ENCODE measurements at places on chromosomes 3 and 15.
A peak's percentile ranks its signal among the peaks of the same experiment; 100 is the strongest.

- peak; percentile 52 for DNase-seq
Measured at GRCh38 chr3:175346573-175347356, 487.6 kb downstream of the NAALADL2 start.

GRCh38 chr15:80604583-80605575, 90.2 kb upstream of the ABHD17C start:
- no peak for DNase-seq

DNA sequence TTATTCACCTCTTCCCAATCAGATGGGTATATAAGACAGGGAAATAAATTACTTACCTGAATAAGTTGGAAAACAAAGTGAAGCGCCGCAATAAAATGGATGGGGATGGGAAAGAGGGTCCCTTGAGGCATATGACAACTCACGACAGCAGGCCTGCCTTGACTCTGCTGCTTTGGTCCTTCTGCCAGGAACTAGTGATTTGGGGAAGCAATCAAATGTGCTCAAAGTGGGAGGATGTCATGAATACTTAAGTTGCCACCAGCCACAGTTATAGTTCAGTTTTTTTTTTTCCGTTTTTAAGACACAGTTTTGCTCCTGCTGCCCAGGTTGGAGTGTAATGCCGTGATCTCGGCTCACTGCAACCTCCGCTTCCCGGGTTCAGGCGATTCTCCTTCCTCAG, 4.6 kb downstream of the PARL start:
- DNase-seq, result no peak

- no peak for DNase-seq
Measured at GRCh38 chr3:136805795-136806194, 13.1 kb upstream of the SLC35G2 start.

DNA sequence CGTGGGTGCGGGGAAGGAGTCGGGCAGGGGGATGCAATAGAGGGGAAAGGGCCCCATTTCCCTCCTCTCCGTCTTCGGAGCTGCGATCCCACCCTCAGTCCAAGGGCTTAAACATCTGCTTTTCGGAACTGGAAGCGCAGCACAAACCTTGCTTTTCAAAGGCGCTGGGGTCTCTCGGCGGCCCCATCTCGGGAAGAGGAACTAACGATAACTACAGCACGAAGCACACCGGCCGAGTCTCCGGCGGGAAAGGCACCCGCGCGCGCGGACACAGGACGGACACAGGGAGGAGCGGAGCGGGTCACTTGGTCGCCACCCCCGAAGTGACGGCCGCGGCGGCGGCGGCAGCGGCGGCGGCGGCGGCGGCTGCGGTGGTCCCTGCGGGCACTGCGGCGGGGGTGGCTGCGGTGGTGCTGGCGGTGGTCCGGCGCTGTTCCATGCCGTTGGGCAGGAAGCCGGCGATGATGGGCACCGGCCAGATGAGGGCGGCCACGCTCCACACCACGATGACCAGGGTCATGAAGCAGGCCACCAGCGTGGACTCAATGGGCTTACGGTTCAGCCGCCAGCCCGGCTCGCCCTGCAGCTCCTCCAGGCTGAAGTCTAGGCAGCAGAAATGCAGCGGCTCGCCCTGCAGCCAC, 1.1 kb downstream of the TMEM158 start:
- DNase-seq, result peak; percentile 44

- no peak for DNase-seq
Measured at GRCh38 chr3:14980689-14981088, 33.3 kb downstream of the NR2C2 start.

DNA sequence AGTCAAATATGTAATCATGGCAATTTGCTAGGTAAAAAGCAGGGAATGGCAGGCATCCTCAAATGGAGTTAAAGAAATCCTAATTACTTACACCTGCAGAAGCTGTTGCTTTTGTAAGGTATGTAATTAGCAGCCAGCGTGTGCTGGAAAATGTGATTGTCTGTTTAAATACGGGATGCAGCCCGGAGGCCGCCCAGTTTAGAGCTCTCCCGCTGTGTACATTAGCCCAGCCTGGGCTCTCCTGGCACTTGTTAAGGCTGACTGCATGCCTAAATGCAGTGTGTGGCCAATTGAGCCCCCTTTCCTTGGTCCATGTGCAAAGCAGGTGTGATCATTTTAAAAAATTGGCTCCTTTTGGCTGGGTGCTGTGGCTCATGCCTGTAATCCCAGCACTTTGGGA, 9.0 kb downstream of the DPH3 start:
- no peak for DNase-seq

DNA sequence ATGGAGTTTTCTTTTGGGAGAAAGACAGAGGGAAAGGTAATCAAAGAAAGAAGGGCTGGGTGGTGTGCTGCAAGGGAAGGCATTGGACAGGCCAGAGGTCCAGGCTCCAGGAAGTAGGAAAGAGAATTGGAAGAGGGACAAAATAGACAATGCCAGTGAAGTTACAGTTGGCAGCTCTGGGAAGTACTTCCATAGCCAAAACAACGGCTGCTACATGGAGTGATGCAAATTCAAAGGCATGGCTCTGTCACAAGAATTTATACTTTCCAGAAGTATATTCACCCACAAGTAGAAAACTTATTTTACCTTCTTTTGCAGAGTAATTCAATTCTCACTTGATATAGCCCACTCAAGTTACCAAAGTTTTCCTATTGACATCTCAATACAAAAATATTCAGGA, 191.5 kb downstream of the TNIK start:
- no peak for DNase-seq

GRCh38 chr3:53566461-53567145, 72.2 kb downstream of the CACNA1D start:
- no peak for DNase-seq

DNA sequence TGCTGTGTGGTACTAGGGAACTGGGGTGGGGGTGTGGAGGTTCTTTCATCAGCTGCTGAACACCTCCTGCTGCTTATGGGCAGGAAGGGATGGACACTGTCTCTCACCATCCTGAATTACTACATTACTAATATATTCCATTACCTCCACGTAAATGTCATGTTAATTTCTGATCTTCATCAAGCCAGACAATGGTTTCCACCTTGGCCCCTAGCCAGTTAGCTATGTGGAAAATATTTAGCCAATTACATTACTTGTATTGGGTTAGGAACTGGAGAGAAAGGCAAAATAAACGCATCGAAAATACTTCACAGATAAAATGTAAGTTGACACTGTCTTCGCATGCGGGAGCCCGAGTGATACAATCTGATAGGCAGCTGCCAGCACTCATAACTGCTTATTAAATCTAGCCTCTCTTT, 95.1 kb downstream of the FOXP1 start:
- no peak for DNase-seq

DNA sequence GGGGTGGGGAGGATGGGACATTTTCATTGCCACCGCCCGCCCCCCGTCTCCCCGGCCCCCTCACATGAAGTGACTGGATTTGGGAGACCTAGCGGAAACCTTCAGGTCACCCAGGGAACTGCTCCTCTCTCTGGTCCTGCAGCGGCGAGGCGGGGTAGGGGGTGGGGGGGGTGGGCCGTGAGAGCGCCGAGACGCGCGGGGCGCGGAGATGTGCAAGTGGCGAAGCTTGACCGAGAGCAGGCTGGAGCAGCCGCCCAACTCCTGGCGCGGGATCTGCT, 712 bp upstream of the MME start:
- DNase-seq, result no peak

- DNase-seq, result no peak
Measured at GRCh38 chr15:99052205-99052604, 44.6 kb upstream of the PGPEP1L start.

DNA sequence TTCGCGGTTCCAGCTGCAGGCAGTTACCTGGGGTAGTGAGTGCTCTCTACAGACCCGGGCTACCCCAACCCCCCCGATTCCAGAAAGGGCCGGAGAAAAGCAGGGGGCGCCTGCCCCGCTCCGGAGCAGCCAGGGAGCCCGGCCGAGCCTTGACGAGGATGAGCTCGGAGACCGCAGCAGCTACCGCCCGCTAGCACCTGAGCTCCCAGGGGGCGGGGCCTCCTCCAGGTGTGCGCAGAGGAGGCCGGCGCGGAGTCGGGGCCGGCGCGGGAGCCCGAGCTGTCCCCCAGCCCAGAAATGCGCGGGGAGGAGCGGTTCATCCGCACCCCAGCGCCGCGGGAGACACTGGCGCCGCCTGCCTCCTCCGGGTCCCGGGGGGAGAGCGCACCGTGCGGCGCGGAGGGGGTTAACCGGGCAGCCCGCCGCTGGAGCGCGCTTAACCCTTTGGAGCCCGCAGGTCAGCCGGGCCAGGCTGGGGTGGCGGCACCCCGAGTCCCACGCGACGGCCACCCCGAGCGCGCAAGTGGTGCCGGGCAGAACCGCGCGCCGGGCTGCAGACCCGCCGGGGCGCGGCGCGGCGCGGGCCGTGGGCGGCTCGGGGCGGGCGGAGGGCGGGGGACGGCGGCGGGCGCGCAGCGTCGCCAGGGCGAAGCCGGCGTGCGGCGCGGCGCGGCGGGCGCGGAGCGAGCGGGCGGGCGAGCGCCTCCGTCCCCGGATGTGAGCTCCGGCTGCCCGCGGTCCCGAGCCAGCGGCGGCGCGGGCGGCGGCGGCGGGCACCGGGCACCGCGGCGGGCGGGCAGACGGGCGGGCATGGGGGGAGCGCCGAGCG, at the start of gene CACNA1D:
Gene CACNA1D, plus strand, starts transcription at position 649 of the 829 bp plus-strand sequence. CDS start 556 bp downstream, outside the sequence.
- no peak for DNase-seq

DNA sequence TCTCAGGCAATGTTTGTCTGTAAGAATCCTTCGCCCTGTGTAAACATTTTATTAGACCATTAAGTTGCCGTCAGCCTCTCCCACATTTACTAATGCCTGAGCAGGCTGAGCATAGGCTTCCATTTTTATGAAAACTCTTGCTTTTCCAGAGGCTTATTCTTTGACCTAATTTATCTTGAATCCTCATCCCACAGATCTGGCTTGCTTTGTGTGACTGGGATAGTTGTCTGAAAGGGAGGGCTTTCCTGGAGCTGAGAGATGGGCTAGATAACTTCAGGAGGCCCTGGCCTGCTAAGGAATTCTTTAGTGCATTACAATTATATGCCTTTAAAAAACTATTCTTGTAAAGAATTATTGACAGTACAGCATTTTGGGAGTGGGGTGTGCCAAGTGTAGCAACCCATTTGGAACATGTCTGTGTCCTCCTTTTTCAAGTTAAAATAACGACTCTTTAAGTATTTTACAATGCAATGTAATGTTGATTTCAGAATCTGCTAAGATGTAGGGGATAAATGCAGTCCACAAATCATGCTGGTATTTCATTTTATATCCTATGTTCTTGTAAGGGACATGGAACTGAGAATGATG, 52.4 kb downstream of the EEFSEC start:
- DNase-seq, result no peak

DNA sequence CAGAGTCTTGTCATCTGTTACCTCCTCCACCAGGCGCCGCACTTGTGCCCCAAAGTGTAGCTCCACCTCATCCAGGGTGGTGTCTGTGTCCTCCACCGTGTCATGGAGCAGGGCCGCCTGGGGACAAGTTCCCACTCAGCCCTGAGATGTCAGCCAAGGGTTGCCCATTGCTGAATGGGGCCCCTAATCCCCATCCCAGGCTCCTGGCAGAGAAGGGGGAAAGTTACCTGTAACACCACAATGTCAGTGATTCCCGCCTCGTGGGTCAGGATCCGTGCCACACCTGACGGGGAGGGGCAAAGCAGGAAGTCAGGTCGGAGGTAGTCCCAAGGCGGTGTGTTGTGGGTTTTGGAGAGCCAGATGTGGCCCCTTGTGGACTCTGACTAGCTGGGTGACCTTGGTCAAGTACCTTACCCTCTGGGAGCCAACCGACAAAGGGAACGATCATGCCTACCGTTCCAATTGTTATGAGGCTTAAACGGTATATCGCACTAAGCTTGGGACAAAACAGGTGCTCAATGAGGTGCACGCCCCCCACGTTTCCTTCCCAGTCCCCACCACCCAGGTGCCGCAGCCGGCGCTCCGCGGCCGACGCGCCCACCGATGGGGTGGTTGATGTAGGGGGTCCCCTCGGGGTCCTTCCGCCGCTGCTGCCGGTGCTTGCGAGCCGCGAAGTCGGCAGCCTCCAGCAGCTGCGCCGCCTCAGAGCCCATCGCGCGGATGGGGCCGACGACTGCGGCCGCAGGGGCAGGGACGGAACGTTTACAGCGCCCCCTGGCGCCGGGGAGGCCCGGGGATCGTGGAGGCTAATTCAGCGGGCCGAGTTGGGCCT, at the start of gene HDDC3:
Gene HDDC3, minus strand, starts transcription at position 722 of the 832 bp plus-strand sequence. Its CDS starts 9 bp downstream, at position 713.
- DNase-seq, result peak; percentile 67

GRCh38 chr15:79970624-79971434, at the start of gene BCL2A1:
TSS of gene BCL2A1 (minus strand) at chr15:79971196. CDS start at chr15:79971119, 77 bp downstream.
- DNase-seq, result no peak

DNA sequence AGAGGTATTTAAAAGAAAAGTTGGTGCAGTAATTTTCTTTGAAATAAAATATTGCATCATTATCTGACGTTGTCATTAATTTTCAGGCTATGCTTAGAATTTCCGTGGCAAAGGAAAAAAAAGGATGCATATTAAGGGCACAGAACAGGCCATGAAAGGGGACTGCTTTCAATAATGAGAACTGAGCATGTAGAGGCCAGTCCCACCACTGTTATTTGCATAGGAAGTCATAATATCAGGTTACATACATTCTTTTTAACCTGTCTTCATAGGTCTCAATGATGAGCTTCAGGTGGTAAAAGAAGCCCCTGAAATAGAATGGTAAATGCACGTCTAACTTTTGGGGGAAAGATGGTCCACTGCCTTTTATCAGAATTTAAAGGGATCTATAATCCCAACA, 272.1 kb upstream of the ALCAM start:
- DNase-seq, result no peak

- no peak for DNase-seq
Measured at GRCh38 chr3:195423818-195424217, 19.0 kb downstream of the ACAP2 start.

DNA sequence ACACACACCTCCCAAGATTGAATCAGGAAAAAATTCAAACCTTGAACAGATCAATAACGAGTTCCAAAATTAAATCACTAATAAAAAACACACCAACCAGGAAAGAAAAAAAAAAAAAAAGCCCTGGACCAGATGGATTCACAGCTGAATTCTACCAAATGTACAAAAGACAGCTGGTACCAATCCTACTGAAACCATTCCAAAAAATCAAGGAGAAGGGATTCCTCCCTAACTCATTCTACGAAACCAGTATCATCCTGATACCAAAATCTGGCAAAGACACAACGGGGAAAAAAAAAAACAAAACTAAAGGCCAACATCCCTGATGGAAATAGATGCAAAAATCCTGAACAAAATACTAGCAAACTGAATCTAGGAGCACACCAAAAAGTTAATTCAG, 54.4 kb upstream of the SLC12A8 start:
- DNase-seq, result no peak

DNA sequence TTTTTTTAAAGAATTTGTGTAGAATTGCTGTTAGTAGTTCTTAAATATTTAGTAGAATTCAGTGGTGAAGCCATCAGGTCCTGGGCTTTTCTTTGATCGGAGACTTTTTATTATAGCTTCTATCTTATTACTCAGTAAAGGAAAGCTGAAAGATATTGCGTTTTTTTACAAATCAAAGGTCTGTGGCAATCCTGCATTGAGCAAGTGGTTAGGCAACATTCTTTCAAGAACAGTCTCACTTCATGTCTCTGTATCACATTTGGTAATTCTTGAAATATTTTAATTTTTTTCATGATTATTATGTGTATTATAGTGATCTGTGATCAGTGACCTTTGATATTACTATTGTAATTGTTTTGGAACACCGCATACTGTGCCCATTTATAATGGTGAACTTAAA, 140.8 kb downstream of the UNC13C start:
- no peak for DNase-seq

GRCh38 chr3:15032650-15033049, 32.5 kb downstream of the MRPS25 start:
- no peak for DNase-seq
